ENCODE measurements at places on chromosomes 4 and X.
A peak's percentile ranks its signal among the peaks of the same experiment; 100 is the strongest.

DNA sequence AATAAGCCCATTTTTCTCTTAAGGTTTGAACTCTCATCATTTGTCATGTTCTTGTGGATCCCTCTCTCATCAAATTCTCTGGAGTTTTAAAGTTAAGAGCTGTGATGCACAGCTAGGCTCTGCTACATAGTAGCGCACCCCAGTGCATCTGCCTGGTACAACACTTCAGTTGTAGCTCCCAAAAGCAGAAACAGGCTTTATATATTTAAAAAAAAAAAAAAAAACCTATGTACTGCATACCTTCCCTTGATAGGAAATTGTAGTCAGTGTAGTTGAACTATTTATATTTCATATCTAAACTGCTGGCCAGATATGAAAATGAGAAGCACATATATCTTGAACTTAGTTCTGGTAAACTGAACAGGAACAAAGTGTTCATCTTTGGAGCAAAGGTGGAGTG lies 131.4 kb downstream of the KLHL13 start:
- H3K4me1 ChIP-seq: no peaks in the 10 kb centered on the region
- H3K4me3 ChIP-seq: no peak overlapping the region
- no peaks in the 10 kb centered on the region for H3K36me3 ChIP-seq
- H3K27ac ChIP-seq: no peak overlapping the region
- no peaks in the 10 kb centered on the region for H3K27me3 ChIP-seq
- DNase-seq: no peak

DNA sequence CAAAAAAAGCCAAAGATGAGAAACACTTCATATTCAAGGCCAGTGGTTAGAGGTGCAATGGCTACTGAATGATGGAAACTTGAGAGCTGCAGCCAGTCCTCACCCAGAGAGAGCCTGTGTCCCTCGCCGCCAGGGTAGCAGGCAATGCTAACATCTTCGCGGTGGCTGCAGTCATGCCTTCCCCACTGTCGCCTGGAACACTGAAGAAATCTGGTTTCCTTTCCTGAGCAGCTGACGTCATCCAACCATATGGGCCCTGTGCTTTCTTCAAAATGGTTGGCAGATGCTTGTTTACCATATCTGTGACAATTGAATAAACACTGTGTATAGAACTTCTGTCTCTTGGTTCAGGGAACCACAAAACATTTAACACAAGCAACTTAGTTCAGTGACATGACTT lies 39.7 kb downstream of the PRSS12 start:
- H3K4me1 ChIP-seq: no peaks in the 10 kb centered on the region
- H3K27ac ChIP-seq: no peak overlapping the region
- no peak overlapping the region for H3K4me3 ChIP-seq
- DNase-seq: no peak

DNA sequence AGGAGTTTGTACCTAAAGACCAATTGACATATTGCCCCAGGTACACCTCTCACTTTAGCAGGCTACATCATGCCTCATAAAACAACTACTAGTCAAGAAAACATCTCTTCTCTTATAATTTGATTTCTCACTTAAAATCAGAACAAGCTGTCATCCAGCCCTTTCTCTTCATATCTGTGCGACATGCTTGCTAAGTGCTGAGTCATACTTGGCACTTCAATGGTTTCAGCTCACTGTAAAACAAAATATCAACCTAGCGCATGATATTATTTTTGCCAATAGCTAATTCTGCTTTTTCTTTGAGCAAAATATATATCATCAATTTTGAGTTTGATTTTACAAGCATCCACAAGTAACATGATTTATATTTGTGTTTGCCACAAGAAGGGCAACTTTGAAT lies 27.9 kb upstream of the FUNDC1 start:
- H3K36me3 ChIP-seq: no peaks in the 10 kb centered on the region
- no peak overlapping the region for H3K4me3 ChIP-seq
- no peak for DNase-seq
- no peaks in the 10 kb centered on the region for H3K4me1 ChIP-seq
- no peaks in the 10 kb centered on the region for H3K27me3 ChIP-seq

- H3K4me1 ChIP-seq: no peaks in the 10 kb centered on the region
- H3K36me3 ChIP-seq: no peaks in the 10 kb centered on the region
- peak; percentile 44 for DNase-seq
- no peak overlapping the region for H3K4me3 ChIP-seq
- H3K27ac ChIP-seq: no peak overlapping the region
- H3K27me3 ChIP-seq: no peaks in the 10 kb centered on the region
Measured at GRCh38 chr4:105520819-105521790, 31.3 kb upstream of the ARHGEF38 start.

DNA sequence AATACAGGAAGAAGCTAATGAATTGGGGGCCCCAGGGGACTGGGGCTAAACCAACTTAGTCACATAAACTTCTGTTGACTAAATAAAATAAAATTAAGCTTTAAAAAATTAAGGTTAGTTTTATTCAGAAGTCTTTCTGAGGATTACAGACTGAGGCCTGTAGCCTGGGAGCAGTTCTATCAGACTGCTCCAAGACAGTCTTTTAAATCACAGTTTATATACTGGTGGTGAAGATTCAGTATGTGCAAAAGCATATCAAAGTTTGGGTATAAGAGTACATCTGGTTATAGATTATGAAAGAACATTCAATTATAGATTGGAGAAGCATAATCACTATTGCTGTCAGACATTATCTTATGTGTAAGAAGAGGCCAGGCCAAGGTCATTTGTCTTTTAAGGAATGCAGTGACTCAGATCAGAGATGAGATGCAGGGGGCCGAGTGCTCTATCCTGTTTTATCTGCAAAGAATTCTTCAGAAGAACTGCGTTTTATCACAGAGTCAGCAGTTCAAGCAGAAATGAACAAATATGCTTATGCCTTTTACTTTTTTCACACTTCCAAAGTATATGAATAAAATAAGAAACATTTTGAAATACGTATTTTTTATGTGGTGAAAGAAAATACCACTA lies 109.4 kb downstream of the PDHA2 start:
- no peak overlapping the region for H3K27ac ChIP-seq
- DNase-seq: no peak
- no peaks in the 10 kb centered on the region for H3K4me1 ChIP-seq
- H3K36me3 ChIP-seq: no peaks in the 10 kb centered on the region
- H3K4me3 ChIP-seq: no peak overlapping the region
- H3K27me3 ChIP-seq: no peaks in the 10 kb centered on the region

DNA sequence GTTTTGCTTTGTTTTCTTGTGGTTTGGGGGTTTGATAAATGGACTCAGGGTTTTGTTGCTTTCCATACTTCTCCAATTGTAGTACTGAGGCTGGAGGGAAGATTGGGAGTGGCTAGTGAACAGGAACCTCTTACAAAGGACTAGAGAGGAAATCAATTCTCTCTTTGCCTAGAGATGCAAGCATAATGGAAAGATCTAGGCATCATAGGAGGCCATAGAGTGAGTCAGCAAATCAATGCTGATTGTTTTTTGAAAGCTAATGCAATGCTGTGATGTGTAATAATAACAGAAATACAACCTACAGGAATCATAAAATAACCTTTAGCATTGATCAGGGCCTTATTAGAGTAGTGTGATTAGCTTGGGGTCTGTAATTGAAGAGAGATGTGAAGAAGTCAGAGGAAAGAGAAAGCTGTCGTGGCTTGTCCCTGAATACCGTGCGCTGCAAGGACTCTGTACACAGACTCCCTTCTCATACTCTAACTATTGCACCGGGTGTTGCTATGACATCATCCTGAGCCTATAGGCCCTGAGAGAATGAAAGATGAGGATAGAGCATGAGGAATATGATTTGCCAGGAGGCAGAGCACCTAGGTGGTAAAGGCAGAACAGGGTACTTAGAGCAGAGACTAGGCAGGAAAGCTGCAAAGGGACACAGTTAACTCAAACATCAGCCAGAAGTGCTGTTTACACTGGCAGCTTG lies 29.3 kb upstream of the GPR101 start:
- DNase-seq: no peak
- H3K27me3 ChIP-seq: no peaks in the 10 kb centered on the region
- H3K36me3 ChIP-seq: no peaks in the 10 kb centered on the region
- no peak overlapping the region for H3K27ac ChIP-seq
- H3K4me1 ChIP-seq: no peaks in the 10 kb centered on the region

DNA sequence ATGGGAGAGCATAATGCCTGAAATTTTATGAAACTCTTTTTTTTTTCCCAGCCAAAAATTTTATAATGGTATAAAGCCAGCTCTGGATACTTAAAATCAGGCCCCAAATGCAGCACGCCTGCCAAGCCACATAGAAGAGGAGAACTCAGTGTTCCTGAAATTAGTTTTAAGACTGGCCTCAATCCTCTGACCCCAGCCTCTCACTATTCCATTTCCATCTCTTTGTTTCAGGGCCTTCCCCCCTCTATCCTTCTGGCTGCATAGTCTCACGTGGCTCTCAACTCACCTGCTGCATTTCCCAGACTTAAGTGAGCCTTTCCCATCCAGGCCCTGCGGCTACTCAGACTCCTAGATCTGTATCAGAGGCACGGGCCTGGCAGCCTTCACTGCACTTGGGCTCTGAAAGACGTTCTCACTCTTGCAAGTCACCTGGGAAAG lies 5.2 kb upstream of the CBR4 start:
- H3K4me3 ChIP-seq: no peak overlapping the region
- H3K27me3 ChIP-seq: no peaks in the 10 kb centered on the region
- DNase-seq: no peak
- no peak overlapping the region for H3K27ac ChIP-seq
- H3K4me1 ChIP-seq: peaks cover 5% of the 10 kb centered on the region

DNA sequence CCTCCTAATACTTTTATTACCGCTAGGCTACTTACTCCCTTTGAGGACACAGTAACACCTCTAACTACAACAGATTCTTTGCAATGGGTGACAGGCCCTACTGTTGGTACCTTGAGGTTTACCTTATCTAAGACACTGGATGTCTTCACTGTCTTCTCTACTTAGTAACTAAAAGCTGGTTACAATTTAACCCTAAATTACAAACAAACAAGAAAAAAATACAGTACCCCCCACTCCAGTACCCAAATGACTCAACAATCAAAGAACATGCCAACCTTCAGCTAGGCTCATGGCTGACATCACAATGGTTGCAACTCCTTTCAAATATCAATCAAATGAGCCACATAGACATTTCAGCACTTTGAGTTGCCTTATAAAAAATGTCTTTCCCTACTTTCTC lies 198.0 kb downstream of the GUCY2F start:
- no peak overlapping the region for H3K27ac ChIP-seq
- H3K4me3 ChIP-seq: no peak overlapping the region
- H3K27me3 ChIP-seq: no peaks in the 10 kb centered on the region
- DNase-seq: no peak
- H3K4me1 ChIP-seq: no peaks in the 10 kb centered on the region

DNA sequence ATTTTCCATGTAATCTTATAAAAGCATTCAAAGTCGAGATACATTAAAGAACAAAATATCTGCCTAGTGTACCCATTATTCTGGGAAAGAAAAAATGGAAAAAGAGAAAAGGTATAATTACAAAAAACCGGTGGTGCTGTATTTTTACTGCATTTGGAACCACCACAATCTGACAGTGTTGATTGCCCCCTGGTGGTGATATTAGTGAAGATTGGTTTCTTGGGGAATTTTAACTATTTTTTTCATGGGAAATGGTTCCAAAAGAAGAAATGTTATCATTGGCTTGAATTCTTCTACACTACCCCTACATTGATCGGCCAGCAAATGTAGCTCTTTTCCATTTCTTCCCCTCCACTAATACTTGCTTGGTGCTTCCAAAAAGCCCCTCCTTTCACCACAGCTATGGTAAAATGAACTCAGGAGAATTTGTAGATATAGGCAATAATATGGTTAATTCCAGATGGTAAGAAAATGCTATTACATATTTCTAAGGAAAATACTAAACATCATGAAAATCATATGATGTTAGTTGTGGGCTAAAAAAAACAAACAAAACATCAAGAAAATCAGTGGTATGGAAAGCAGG lies 50.0 kb downstream of the COX18 start:
- no peaks in the 10 kb centered on the region for H3K4me1 ChIP-seq
- H3K27ac ChIP-seq: no peak overlapping the region

DNA sequence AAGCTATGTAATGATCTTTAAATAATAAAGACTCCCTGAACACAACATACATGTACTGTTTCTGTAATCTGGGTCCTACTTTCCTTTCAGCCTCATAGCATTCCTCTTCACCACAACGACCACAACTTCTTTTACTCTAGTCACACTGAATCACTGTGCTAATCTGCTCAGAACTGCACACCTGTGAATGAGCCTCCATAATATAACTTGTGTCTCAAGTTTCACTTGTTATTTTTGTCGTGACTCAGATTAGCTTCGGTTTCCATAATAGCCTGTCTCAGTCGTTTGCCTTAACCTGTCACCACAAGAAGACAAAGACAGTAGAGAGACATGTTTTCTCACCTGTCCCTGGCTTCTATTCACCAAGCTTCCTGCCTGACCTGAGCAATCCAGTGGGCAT lies 61.8 kb downstream of the MAGED1 start:
- H3K27me3 ChIP-seq: no peaks in the 10 kb centered on the region
- no peak overlapping the region for H3K27ac ChIP-seq
- no peak overlapping the region for H3K4me3 ChIP-seq
- H3K4me1 ChIP-seq: no peaks in the 10 kb centered on the region
- H3K36me3 ChIP-seq: no peaks in the 10 kb centered on the region

DNA sequence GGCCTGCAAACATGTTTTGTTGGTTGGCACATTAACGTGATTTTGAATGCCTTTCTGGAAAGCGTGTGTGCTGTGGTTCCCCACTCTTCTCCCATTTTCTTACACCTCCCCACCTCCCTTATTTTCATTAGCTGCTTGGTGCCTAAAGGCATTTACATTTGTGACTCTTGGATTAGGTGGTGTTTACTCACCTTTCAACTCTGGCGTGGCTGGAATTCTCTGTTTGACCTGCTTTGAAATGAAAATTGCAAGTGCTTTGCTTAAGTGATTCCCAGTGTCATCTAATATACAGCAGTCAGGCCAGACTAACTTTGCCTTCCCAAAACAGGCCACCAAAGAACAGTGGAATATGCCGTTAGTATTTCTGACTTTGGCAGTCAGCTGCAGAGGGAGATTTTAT lies 80.5 kb downstream of the NHSL2 start:
- H3K4me3 ChIP-seq: no peak overlapping the region
- DNase-seq: no peak
- H3K36me3 ChIP-seq: no peaks in the 10 kb centered on the region
- H3K4me1 ChIP-seq: no peaks in the 10 kb centered on the region
- H3K27me3 ChIP-seq: no peaks in the 10 kb centered on the region

DNA sequence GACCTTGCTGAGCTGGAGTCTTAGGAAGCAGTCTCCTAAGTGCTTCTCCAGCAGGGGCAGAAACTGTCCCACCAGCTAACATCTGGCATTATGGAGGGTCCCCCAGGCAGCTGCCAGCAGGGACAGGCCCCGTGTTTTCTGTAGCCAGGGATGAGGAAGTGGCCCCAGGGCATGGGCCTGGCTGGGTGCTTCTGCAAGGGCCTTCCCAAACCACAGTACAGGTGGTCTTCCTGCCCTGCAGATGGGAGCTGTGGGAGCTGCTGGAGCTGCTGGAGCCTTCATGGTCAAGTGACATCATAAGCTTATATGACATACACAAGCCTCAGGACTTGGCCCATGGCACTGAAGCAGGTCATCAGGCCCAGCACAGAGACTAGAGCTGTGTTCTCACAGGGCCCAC lies 5.0 kb upstream of the MSANTD1 start:
- H3K4me1 ChIP-seq: no peaks in the 10 kb centered on the region
- no peak for DNase-seq
- H3K36me3 ChIP-seq: no peaks in the 10 kb centered on the region
- no peak overlapping the region for H3K27ac ChIP-seq
- H3K4me3 ChIP-seq: no peak overlapping the region
- H3K27me3 ChIP-seq: no peaks in the 10 kb centered on the region

- H3K4me1 ChIP-seq: no peaks in the 10 kb centered on the region
- no peak overlapping the region for H3K4me3 ChIP-seq
- H3K27me3 ChIP-seq: no peaks in the 10 kb centered on the region
- no peaks in the 10 kb centered on the region for H3K36me3 ChIP-seq
- DNase-seq: no peak
Measured at GRCh38 chr4:177225605-177226004, 84.1 kb upstream of the NEIL3 start.

Data from left lung (tissue), 14 donors.